Activated CD4-positive, alpha-beta T cell treated with anti-CD3 and anti-CD28 coated beads, Interleukin-2, amount 50 U/mL, for 24 hours (primary cell): ENCODE measurements at places on chromosomes 6 and 20.

DNA sequence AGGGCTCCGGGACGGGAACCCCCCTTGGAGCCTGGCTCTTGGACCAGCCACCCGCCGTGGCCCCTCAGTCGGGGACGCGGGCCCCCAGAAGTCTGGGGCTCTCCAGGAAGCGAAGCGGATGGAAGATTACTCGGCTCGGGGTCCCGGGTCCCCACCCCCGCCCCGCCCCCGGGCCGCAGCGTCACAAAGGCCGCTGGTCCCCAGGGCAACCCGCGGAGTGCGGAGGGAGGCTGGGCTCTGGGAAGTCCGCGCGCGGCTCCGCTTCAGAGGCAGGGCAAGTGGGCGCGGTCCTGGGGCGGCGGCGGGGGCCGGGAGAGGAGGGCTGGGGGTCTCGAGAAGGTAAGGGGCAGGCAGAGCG is at the start of gene FNDC11:
Gene FNDC11 (plus strand): TSS at position 227 of the 358 bp plus-strand sequence. CDS start 1,505 bp downstream, outside the sequence.
- no peak for DNase-seq

GRCh38 chr6:137016356-137016755 is 28.4 kb downstream of the IL20RA start:
- DNase-seq: no peak

DNA sequence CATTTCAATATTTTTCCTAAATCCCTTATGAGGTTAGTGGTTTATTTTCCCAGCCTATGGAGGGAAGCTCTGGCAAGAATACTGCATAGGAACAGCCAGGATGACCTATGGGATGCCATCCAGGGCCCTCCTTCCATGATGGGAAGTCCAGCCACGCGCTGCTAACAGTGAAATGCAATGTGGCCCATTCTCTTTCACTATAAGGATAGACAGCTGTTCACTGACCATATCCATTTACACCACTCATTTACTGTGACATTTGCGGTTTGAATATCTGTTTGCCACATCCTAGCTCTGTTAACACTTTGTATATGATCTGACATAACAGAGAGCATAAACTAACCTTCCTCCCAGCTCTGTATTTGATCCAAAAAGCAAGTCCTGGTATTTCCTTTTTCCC is 471.7 kb downstream of the CBLN4 start:
- DNase-seq: no peak

DNA sequence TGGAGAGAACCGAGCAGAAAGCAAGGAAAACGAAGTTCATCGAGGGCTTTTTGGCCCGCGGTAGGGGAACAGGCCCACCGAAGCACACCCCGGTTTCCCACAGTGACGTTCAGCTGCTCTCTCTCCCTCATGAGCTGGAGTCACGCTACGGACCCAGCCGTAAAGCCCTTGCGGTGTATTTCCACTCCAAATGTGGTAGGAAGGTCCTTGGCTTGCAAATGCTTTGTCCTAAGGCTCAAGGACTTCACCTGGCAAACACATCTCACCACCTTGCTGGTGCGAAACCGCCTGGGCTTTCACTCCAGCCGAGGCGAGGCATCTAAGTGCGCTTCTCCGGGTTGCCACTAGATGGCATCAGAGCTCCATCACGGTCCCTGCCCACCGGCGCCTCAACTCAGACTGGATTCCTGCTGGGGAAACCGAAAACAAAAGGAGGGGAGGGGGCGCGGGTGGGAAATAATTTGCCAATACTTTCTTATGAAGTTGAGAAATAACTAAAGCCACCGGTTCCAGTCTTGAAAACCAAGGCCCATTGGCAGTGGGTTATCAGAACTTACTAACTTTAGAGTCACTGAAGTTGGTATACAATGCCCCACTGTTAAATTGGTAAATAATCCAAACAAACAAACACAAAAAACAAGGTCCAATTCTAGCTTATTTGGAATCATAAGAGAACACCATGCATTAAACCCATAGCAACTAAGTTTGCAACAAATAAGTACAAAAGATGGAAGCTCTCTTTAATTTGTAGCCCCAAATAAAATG is 13.4 kb upstream of the FOXC1 start:
- peak; percentile 64 for DNase-seq

DNA sequence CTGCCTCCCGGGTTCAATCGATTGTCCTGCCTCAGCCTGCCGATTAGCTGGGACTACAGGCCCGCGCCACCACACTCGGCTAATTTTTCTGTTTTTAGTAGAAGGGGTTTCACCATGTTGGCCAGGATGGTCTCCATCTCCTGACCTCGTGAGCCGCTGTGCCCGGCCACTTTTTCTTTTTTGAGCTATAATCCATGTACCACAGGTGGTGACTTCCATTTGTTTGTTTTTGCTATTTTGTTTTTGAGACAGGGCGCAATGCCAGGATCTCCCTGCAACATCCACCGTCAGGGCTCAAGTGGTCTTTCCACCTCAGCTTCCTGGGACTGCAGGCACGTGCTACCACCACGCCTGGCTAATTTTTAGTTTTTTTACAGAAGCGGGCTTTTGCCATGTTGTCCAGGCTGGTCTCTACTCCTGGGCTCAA is 8.5 kb downstream of the HSPA1B start:
- DNase-seq: no peak

GRCh38 chr6:45689926-45690615 is 312.3 kb upstream of the SUPT3H start:
- no peak for DNase-seq

GRCh38 chr6:17392978-17393891 is at the start of gene CAP2:
Gene CAP2 (plus strand): TSS chr6:17393595. CDS start chr6:17421556, 27,961 bp downstream.
- DNase-seq: no peak

- DNase-seq: no peak
Observed at GRCh38 chr6:16822975-16823717, 61.9 kb upstream of the ATXN1 start.

GRCh38 chr6:29502597-29502996 is 14.8 kb upstream of the MAS1L start:
- DNase-seq: no peak

GRCh38 chr6:134722200-134722870 is 227.6 kb downstream of the ALDH8A1 start:
- DNase-seq: no peak

GRCh38 chr6:33771146-33772081 is 17.5 kb downstream of the LEMD2 start:
- DNase-seq: peak; percentile 43

GRCh38 chr6:37699887-37700619 is 2.4 kb upstream of the MDGA1 start:
- no peak for DNase-seq

DNA sequence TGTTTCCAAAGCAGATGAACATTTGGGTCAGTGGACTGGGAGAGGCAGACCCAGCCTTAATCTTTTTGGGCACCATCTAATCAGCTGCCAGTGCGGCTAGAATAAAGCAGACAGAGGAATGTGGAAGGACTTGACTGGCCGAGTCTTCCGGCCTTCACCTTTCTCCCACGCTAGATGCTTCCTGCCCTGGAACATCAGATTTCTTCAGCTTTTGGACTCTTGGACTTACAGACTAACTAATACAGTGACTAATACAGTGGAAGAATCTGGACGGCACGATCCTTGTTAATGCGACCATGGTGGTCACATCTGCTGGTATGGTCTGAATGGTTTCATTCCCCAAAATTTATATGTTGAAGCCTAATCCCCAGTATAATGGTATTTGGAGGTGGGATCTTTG is 122.6 kb upstream of the NXT1 start:
- DNase-seq: no peak

- DNase-seq: peak; percentile 57
Observed at GRCh38 chr20:58892141-58892931, 39.8 kb downstream of the GNAS start.

- no peak for DNase-seq
Observed at GRCh38 chr6:160661216-160661615, 2.9 kb downstream of the LPA start.

DNA sequence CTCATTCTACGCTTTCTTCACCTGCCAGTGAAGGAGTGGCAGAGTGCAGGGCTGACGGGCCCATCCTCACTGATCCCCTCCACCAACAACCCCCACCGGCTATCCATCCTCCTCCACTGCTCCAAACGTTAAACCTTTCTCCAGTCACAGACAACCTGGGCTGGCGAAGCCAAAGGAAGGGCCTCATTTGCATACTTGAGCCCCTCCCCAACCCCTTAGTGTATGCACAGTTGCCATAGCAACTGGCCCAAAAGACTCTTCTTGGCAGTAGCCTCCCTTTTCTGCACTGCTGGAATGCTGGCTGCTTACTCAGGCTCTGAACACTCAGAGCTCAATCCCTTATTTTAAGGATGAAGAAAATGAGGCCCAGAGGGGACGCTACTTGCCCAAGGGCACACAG is 130.3 kb downstream of the GRM4 start:
- DNase-seq: no peak

- peak; percentile 63 for DNase-seq
Observed at GRCh38 chr20:32285621-32286371, 8.3 kb downstream of the KIF3B start.

DNA sequence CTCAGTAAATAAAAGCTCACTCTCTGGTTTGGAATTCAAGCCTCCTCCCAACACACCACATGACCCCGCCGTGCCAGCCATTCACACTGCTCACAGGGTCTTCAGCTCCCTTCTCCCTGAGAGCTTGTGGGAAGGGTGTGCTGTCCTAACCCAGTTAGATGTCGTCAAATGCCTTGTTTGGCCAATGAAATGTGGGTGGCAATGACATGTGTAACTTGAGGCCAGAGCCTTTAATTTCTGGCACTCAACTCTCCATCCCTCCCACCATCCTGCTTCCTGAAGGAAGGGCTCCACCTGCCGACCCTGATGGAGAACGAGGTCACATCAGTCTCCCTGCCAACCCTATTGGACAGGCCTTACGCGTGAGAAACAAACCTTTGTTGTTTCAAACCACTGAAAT is 224.5 kb upstream of the AGPAT4 start:
- DNase-seq: no peak

GRCh38 chr6:45837541-45838200 is 178.0 kb downstream of the CLIC5 start:
- DNase-seq: no peak

DNA sequence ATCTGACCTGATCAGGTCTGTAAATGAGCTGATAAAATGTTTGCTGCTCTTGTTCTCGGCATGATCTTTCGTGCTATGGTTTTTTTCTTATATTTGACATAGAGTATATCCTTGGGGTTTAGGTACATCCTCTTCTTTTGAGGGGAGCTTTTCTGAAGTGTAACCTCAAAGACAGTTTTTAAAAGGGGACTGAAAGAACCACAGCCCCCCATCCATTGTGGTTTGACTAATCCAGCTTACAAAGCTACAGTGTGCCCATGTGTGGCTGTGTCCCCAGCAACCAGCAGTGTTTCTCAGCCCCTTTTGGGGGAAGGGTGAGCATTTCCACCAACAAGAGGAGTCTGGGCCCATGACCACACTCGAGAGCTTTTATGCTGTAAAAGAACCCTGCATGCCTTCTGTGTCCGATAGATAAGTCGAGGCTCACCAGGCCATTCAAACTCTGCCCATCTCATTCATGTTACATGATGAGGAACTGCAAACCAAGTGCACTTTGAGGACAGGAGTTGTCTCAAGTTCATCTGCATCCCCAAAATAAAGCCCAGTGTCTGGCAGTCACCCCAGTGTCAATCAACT is 266.0 kb downstream of the SLC24A3 start:
- no peak for DNase-seq

- peak; percentile 94 for DNase-seq
Observed at GRCh38 chr6:44265007-44265721, at the start of gene NFKBIE. Gene NFKBIE (minus strand): TSS chr6:44265551. CDS start chr6:44265346, 205 bp downstream.

GRCh38 chr6:21965953-21966539 is 330.8 kb downstream of the PRL start:
- no peak for DNase-seq

- no peak for DNase-seq
Observed at GRCh38 chr6:35042031-35042815, 98.9 kb downstream of the TCP11 start.

GRCh38 chr6:107275330-107275865 is 160.1 kb upstream of the BEND3 start:
- no peak for DNase-seq

DNA sequence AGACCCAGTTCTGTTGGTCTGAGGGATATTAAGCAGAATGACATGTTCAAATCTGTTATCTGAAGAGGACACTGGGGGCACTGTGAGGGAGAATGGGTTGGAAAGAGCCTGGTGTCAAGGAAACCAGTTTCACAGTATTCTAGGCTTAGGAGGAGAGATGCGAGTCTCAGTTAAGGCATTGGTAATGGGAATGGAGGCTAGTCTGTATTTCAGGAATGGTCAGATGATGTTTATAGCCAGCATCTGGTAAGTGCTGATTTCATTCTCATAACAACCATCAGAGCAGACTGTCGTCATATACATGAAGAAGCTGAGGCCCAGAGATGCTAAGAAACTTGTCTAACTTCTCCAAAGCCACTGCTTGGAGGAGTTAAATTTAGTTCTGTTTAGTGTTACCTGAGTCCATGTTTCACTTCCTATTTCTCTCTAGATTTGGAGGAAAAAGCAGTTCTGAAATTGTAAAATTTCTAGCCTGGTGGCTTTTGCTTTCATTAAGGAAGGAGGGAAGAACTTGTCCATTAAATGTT is 242.0 kb downstream of the ARID1B start:
- no peak for DNase-seq

DNA sequence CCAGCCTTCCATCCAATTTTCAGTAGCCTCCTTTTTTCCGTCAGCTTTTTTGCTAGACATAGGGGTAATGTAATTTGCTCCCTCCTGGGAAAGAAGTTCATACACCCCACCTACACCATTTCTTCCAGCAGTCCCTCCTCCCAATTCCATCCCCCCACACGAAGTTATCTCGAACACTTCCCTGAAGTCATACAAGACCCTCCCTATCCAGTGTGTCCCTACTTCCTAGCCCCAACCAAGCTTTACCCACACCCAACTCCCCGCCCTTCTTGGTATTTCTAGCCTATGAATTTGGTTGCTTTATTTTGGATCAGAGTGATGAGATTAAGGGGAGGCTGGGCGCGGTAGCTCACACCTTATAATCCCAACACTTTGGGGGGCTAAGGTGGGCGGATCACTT is 1.0 kb downstream of the UBE2C start:
- DNase-seq: no peak
